DMS79 treated with DMSO at 0.1 percent for 48 hours (cell line): ENCODE measurements at places on chromosomes 3 and 15.
A peak's percentile ranks its signal among the peaks of the same experiment; 100 is the strongest.

DNA sequence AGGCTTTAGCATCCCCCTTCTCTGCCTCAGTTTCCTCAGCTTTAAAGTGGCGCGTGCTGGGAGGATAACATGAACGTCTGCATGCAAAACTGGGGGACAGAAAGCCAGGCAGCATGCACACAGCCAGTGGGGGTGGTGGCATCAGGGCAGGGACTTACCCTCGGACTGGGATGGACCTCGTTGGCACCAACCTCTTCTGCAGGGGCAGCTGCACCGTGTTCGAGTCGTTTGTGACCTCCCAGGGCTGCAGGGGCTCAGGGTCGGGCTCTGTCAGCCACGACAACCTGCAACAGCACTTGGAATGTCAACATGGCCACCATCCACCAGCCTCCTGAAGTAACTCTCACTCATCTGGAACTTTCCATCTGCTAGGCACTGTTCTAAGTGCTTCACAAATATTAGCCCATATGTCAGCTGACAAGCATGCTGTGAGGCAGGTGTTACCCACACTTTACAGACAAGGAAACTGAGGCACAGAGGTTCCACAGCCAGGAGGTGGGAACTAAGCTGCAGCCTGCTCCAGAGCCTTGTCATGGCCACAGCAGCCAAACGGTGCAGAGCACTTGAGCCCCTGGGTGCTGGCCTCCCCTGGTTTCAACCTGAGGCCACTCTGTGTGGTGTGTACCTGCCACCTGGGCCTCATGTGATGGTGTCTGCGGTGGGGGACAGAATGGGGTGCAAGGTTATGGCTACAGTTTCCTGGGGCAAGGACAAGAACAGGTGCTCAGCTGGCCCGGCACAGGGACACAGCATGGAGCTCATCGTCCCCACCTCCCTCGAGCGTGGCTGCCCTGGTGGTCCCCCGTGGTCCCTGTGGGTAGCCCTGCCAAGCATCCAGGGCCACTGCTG, 6.7 kb downstream of the C3orf22 start:
- peak; percentile 5 for DNase-seq

- no peak for DNase-seq
Observed at GRCh38 chr3:71041371-71041770, 542.2 kb downstream of the FOXP1 start.

DNA sequence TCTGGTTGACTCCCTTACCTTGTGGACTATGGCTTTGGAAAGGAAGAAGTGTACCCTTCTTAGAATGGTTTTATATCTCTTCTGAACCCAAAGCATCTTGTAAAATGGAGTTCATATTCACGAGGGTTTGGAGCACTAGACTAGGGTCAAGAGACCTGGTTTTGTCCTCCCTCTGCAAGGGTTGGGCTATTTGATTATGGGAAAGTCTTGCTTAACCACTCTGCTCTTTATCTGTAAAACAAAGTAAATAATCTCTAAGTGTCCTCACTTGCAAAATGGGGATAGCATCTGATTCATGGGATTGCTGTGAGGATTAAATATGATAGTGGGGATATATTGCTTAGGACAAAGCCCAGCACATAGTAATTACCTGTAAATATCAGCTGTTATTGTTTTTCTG, 17.9 kb upstream of the SLC2A2 start:
- DNase-seq = no peak

GRCh38 chr3:42289026-42289425, 23.0 kb upstream of the CCK start:
- DNase-seq = peak; percentile 26

DNA sequence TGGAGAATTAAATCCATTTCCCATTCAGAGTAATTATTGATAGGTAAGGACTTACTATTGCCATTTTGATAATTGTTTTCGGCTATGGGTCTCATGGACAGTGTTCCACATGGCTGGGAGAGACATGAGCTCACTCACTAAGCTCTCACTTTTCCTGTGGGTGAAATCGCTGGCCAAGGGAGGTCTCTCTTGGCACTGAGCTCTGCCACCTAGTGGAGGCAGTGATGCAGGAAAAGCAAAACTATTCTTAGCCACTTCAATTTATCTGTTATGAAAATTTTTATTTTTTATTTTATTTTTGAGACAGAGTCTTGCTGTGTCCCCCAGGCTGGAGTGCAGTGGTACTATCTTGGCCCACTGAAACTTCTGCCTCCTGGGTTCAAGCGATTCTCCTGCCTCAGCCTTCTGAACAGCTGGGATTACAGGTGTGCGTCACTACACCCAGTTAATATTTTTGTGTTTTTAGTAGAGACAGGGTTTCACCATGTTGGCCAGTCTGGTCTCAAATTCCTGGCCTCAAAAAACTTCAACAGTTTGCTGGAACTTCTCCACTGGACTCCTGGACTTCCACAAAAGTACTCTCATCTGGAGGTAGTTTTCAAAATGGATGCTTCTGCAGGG, 4.7 kb upstream of the RNF13 start:
- DNase-seq = peak; percentile 11

GRCh38 chr3:59919586-59919985, 869.8 kb upstream of the CFAP20DC start:
- DNase-seq = no peak

- no peak for DNase-seq
Observed at GRCh38 chr3:89165636-89166263, 58.3 kb downstream of the EPHA3 start.

DNA sequence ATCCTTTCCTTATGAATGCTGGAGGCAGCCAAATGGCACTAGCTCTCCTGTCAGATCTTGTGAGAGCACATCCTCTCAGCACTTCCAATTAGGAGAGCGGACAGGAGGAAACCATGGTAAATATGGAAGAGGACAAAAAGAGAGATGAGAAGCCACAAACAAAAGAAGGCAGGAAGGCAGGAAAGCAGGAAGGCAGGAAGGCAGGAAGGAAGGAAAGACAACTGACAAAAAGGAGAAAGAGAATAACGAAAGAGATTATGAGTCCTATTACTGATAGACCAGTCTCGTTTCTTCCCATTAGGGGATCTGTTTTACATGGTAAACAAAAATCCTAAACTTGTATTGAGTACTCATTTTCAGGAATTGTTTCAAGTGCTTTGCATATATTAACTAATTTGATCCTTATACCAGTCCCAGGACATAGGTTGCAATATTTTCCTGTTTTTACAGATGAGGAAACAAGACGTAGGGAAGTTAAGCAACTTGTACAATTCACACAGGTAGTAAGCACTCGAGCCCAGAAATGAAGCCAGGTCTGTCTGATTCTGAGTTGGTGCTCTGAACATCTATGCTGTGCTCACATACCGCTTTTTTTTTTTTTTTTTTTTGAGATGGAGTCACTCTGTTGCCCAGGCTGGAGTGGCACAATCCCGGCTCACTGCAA, 4.2 kb downstream of the BCL2A1 start:
- DNase-seq = no peak

DNA sequence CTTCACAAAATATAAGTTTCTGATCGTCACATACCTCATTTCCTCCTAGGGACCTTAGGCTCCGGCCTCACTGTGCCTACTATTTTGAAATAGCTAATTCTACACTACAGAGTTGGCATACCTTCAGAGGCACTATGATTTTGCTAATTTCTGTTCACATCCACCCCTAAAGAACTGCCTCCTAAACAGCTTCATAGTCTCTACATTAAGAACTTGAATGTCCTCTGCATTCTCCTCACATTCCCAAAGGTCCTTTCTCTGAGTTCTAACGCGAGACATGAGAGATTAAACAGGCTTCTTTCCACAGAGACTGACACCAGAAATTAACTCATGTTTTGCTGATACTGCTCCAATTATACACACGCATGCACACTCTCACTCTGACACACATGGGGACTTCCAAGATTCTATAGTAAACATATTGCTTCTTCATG, 75.5 kb downstream of the DLG1 start:
- no peak for DNase-seq

GRCh38 chr3:4421121-4421520, 45.9 kb downstream of the SUMF1 start:
- DNase-seq = no peak

DNA sequence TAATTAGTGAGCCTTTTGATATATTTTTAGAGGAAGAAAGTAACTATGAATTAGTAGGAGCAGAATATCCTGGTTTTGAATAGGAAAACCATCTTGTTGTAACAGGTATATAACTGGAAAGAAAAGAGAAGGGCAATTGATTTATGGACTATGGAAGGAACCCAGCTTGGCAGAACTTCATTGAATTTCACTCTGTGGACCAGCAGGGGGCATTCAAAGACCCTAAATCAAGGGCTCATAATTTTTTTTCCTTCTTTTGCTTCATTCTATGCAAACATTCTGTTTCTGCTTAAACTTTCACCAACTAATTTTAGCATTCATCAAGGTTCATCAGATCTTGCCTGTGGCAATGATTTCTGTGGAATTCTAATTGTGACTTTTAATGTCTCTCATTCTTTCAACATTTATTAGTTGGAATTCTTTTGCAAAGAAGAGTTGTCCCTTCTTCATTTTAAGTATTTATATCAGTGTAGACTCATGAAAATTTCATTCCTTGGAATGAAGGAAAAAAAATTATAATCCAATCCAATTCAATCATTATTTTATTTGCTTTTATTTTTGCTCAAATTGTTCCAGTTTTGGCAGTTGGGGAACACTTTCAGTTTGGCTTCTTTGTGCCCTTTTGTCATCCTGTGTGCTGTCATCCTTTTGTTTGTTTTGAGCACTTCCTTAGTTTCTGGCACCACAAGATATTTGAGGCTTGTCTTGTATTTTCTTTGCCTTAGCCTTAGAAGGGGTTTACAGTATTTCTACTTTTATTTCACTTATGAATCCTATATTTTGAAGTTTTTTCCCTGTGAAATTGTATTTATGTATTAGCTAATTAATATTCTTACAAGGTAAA, 30.4 kb downstream of the NXPE3 start:
- DNase-seq = peak; percentile 61

- DNase-seq = peak; percentile 95
Observed at GRCh38 chr3:122105626-122106025, 50.5 kb downstream of the CD86 start.

DNA sequence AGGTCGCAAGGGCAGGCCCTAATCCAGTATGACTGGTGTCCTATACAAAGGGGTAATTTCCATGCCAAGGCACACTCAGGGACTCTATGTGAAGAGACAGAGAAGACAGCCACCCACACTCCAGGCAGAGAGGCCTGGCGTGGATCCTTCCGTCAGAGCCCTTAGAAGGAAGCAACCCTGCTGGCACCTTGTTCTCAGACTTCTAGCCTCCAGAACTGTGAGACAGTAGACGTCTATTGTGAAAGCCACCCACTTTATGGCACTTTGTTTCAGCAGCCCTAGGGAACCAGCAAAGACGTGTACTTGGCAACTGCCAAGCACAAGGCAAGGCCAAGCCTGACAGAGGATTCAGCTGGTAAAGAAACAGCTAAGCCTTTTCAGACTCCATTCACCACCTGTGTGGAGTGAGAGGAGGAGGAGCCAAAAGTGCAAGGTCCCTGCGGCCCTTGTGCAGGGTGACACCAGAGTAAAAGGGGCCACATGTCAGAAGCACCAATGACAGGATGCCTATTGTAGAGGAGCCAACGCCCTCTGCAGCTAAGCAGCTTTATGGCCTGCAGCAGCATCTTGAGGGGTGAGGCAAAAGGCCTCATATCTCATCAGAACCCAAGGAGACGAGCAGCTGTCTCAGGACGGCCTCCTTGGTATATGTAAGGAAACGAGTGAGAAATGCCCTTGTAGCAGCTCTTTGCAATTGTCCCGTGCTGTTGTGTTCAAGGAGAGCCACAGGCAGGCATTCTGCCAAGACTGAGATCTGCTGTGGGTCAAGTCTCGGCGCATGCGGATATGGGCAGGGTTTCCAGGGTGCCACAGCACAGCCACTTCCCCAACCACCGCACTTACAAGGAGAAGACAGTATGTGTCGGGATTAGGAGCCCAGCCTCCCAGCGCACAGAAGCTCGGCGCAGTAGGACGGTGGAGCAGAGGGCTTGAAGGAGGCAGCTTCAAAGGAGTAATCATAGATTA, 121.5 kb upstream of the LIPC start:
- DNase-seq = no peak

DNA sequence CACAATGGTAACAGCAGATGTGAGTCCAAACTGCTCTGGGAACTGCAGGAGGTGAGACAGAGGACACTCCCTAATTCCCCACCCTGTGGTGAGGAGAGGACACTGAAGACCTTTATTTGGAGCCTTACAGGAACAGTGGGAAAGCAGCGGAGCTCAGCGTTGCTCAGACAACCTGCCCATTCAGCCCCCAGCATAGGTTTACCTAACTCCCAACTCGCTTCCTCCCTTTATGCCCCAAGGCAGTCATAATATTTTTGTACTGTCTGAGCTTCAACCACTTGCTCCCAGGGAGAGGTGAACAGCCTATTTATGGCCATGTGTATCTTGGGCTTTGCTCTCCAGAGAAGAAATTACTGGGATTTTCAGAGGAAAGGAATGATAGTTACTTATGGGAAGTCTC, 34.1 kb downstream of the SHC4 start:
- DNase-seq = no peak

- peak; percentile 58 for DNase-seq
Observed at GRCh38 chr15:101242999-101243336, 8.9 kb downstream of the CHSY1 start.

DNA sequence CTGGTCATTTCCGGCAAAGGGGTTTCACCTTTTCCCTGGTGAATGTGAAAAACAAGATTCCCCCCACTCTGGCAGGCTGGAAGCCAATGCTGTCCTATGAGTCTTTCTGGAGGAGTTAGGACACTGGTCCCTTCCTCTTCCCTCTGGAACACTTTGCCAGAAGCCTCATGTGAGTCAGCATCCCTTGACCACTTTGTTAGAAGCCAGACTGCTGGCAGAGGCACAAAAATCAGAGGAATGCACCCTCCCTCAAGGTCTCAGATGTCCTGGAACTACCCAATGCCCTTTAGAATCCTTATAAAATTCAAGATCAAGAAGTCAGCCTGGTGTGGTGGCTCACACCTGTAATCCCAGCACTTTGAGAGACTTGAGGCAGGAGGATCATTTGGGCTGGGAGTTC, 26.6 kb downstream of the ITGB5 start:
- no peak for DNase-seq

- no peak for DNase-seq
Observed at GRCh38 chr15:91216000-91216399, 115.9 kb downstream of the SV2B start.

- DNase-seq = no peak
Observed at GRCh38 chr3:134313847-134314587, 60.2 kb downstream of the AMOTL2 start.

- DNase-seq = peak; percentile 48
Observed at GRCh38 chr3:133448478-133449122, 48.7 kb downstream of the BFSP2 start.

DNA sequence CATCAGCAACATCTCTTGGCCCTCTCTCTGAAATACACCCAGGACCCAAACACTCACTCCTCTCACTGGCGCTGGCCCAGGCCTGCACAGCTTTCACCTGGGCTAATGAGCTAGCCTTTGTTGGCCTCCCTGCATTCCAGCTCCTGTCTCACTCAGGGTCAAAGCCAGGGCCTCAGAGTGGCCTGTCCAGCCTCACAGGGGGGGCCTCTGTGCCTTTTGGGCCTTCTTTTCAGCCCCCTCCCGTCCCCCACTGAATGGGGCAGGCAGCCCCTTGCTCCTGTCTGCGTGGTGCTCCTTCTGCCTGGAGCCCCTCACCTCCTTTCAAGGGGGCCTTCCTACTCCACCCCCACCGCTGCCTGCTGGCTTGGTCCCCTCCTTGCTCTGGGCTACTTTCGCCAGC, 59.0 kb upstream of the PRR23E start:
- DNase-seq = no peak

- DNase-seq = no peak
Observed at GRCh38 chr3:69149586-69149985, 27.2 kb upstream of the LMOD3 start.

- DNase-seq = no peak
Observed at GRCh38 chr3:50603261-50604109, 8.1 kb downstream of the CISH start.
